Activated naive CD8-positive, alpha-beta T cell treated with anti-CD3 and anti-CD28 coated beads, Interleukin-2, amount 50 U/mL, for 16 hours (primary cell): ENCODE measurements at places on chromosomes 13 and 19.

GRCh38 chr19:15529774-15530372 is 21.5 kb downstream of the CYP4F22 start:
- DNase-seq = no peak

DNA sequence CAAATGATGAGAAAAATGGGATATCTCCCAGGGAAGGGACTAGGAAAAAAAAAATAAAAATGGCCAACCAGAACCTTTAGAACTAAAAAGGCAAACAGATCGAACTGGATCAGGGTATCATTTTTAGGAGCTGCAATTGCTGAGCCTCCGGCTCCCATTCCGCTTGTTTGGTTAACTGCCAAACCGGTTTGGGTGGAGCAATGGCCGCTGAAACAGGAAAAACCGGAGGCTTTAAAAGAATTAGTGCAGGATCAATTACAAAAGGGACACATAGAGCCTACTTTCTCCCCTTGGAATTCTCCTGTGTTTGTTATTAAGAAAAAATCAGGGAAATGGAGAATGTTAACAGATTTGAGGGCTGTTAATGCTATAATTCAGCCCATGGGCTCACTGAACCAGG is 12.7 kb upstream of the ZNF443 start:
- no peak for DNase-seq

DNA sequence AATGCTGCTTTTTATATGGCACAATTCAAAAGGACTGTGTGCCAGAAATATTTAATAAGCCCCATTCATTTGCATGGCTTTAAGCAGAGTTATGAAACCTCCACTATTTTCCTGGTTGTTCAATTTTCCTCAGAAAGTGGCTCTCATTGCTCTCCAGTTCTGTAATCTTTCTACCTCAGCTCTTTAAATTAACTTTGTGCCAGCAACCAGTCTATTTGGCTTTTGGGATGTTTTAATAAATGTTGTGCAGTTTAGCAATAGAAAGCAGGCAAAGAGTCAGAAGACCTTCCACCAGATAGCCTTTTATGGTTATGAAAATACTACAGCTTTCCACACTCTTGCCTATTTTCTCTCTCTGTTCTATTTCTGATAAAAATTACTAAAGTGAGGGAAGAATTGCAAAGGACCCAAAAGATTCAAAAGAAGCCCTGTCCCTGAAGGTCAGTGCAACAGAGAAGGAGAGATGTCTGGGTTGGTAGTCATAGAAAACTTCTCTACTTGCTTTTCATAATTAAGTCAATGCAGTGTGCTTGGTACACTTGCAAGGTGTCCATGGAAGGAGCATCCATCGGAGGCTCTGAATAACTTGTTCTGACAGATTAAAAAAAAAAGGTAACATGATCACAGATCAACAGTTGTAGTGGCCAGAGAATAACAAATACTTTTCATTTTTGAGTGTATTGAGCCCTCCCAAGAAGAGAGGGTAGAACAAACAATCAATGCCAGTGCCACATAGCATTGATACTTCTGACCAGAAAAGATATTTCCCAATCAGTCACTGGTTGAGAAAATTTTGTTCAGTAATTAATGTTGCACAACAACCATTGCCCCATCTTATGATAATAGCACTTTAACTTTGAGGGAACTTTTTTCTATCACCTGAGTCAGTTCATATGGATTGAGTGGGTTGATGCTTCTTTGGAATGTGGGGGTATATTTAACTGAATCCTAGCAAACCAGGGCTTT is 48.4 kb upstream of the SPRY2 start:
- DNase-seq = no peak

GRCh38 chr13:41515491-41516139 is 58.3 kb downstream of the RGCC start:
- no peak for DNase-seq

GRCh38 chr13:59906413-59907049 is 257.2 kb downstream of the DIAPH3 start:
- no peak for DNase-seq

DNA sequence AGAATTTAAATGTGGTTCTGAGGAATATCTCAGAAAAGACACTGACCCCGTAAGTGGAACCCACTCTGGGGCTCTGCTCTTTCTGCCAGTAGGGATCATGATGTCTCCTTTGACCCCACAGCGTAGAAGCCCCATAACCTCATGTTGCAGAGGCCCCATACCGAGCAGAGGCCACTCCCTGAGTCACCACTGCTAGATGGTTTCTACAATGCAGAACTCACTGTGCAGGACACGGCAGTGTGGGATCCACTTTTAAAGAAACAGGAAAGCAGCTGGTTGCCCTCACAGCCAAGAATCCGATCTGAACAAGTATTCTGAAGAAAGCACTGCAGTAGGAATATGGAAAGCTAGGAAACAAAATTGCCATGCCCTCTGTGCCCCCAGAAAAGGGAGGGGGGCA is 4.2 kb downstream of the SLC7A1 start:
- DNase-seq = no peak

DNA sequence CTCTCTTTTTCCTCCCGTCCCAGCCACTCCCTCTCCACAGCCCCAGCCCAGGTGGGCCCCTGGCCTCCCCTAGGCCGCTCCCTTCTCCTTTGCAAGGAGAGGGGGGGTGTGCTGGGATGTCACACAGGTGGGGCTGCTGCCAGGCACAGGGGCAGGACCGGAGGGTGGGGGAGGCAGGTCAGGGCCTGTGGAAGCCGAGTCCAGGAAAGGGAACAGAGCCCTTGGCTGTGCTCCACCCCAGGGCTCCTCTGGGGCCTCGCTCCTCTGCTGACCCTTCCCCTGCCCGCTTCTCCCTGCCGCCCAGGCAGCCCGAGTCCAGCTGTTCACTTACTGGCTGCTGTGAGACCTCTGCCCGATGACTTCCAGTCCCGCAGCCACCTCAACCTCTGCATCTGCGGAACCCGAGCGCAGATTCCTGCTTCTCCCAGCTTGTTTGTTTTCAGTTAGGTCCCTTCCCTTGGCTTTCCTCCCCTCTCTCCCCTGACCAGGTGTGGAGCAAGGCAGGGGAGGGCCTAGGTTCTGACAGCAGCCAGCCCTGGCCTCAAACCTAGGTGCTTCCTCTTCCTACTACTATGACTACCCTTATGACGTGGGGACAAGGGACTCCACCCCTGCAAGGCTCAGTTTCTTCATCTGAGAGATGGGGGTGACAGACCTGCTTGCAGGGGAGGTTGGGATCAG is 850 bp upstream of the KLK11 start:
- no peak for DNase-seq

DNA sequence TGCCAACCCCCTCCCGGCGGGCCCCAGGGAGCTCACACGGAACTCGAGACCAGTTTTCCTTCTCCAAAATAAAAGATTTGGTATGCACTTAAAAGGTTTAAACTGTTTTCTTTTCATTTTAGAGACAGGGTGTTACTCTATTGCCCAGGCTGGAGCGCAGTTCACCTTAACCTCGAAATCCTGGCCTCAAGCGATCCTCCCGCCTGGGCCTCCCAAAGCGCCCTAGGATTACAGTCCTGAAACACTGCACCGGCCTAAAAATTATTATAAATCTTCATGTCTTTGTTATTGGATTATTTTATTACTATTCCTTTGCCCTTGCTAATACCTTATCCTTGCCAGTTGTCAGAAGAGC is 553 bp upstream of the SLC7A1 start:
- DNase-seq = no peak

DNA sequence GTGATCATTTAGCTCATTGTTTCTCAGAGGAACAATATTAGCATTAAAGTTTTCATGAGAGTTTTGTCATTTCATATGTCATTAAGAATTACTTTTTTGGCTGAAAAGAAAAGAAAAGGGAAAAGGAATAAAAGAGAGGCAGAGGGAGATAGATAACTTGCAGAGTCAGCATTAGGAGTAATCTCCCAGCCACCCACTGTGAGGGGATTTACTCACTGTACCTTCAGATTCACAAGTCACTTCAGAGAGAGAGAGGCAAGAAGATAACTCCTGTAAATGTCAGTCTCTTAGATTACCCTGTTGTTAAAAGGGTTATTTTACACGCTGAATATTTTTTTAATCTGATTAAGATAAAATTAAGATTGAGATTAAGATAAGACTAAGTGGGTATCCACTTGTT is 125.2 kb downstream of the POU4F1 start:
- no peak for DNase-seq

- no peak for DNase-seq
Observed at GRCh38 chr19:14073925-14074838, 1.6 kb downstream of the MISP3 start.

DNA sequence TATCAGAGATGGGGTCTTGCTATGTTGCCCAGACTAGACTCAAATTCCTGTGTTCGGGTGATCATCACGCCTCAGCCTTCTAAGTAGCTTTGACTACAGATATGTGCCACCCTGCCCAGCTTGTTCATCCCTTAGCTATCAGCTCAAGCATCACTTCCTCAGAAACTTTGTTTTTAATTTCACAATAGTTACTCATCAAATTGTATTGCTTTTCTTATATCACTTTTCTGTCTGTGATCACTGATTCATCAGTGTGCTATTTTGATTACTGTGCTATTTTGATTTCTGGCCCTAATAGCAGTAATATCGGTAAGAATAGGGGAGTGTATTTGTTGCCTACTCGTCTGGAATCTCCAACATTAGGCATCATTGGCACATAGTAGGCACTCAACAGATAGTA is 878.6 kb upstream of the PCDH20 start:
- DNase-seq = no peak

DNA sequence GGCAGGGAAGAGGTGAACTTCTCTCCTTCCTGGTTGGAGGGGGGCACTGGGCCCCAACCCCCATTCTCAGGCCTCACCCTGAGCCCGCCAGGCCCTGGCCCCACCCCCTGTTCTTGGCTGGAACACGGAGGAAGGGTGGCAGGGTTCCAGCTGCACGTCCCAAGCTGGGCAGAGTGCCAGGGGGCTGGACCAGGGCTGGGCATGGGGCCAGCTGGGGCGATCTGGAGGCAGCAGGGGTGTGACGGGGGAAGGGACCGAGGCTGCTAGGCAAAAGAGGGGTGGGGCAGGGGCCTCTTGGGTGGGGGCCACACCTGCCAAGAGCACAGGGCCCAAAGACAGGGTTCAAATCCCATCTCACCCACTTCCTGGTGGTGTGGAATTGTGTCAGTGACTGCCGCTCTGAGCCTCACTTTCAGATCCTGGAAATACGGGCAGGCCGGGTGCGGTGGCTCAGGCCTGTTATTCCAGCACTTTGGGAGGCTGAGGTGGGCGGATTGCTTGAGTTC is 2.2 kb downstream of the HIF3A start:
- no peak for DNase-seq

DNA sequence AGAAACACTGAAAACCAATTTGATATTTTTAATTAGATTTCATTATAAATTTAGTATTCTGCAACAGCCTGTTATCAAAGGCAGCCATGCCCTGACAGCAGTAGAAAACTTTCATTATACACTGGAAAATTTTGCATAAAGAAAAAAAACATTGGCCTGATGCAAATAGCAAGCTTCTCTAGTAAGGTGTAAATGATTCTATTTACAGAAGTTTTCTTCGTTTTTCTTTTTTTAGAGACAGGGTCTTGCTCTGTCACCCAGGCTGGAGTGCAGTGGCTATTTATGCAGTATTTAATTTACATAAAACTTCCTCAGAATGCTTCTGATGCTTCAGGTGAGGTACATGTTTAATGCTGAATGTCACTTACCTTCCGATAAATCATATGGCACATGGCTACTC is 67.0 kb downstream of the ABCC4 start:
- DNase-seq = no peak

- no peak for DNase-seq
Observed at GRCh38 chr13:87524775-87525174, 146.4 kb upstream of the SLITRK5 start.

- DNase-seq = no peak
Observed at GRCh38 chr19:49592486-49593232, 1.7 kb downstream of the PRR12 start.

DNA sequence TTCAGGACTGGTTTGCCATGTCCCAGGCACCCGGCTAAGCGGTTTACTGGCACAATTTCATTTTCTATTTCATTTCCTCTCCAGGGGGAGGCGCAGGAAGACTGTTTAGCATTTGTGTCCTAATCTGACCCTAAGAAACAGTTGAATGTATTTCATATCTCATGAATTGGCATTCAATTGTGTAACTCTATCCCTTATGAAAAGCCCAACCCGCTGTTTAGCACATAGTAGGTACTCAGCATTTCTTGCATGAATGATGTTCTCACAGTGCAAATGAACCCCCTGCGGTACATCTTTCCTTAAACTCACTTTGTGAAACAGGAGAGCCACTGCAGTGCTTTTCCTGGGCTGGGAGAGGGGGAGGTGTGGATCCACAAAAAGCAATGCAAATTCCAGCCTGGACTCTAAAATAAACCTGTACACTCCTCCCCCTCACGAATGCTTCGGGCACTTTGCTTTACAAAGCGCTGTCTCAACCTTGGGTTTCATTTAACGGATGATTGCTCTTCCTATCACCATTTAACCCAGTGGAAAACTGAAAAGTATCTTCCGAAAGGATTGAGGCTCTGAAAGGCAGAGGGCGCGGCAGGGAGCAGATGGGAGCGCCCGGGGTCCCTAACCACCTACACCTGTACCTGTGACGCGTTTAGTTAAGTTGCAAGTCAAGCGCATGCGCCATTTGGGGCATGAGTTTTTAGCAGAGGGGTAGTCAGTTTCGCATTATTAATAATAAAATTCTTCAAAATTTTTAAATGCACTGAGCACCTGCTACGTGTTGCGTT is 1.2 kb upstream of the EEF2 start:
- DNase-seq = no peak

- no peak for DNase-seq
Observed at GRCh38 chr19:5094768-5095567, 126.1 kb downstream of the KDM4B start.

DNA sequence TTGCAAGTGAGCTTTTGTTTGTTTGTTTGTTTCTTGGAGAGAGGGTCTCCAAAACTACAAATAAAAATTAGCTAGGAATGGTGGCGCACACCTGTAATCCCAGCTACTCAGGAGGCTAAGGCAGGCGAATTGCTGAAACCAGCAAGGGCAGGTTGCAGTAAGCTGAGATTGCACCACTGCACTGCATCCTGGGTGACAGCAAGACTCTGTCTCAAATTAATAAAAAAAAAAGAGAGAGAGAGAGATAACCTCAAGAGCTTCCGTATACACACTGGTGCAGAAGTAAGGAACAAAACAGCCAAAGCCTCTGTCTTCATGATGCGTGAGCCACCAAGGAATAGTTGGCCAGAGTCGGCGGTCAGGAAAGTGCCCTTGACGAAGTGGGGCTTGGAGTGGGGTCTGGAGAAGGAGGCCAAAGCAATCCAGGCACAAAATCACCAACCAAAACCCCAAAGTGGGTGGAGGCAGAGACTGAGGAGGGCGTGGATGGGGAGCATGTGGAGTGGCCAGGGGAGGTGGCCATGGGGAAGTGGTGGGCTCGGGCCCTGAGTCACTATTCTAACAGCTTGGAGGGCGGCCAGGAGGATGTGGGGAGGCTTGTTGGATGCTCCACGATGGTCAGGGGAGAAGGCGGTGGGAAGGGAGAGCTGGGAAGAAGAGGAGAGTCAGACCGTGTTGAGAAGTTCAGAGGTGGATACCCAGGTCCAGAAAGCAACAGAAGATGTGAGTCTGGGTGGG is 21.2 kb upstream of the TOMM40 start:
- no peak for DNase-seq

GRCh38 chr13:43333176-43333575 is 309.8 kb downstream of the DNAJC15 start:
- DNase-seq = no peak
